ENCODE measurements at places on chromosomes 3 and 15.
A peak's percentile ranks its signal among the peaks of the same experiment; 100 is the strongest.

GRCh38 chr3:10519236-10519635 lies 13.8 kb upstream of the ATP2B2 start:
- DNase-seq = no peak

- no peak for DNase-seq
Observed at GRCh38 chr3:120615847-120616609, 19.9 kb downstream of the NDUFB4 start.

GRCh38 chr15:48283396-48284145 lies 47.7 kb upstream of the DUT start:
- no peak for DNase-seq

- no peak for DNase-seq
Observed at GRCh38 chr3:105351821-105352220, 14.9 kb upstream of the ALCAM start.

DNA sequence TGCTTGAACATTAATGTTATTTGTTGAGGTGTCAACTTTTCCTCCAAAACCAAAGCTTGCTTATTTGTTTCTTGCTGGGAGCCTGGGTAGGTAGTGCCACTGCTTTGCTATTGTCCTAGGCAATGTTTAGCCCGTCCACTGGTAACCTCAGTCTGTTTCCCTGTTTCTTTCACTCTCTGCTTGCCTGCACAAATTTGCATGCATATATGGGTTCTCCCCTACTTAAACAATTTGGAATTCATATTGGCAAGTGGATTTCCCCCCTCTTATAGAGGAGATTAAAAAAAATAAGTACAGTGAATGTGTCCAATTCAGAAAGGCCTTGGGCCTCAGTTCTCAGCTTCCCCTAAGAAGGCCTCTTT lies 45.0 kb upstream of the BOC start:
- DNase-seq = no peak

DNA sequence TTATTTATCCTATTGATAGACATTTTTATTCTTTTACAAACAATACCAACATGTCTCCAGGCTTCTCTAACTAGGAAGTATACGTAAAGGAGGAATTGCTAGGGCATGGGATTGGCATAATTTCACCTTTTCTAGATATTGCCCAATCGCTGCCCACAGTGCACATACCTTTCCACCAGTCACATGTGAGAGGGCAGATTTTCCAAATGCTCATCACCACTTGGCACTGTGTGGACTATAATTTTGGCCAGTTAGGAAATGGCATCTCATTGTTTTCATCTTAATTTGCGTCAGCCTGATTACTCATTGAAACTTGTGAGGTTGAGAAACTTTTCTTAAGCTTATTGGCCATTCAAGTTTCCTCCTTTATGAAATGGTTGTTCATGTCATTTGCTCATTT lies 57.4 kb upstream of the POLR2M start:
- no peak for DNase-seq

DNA sequence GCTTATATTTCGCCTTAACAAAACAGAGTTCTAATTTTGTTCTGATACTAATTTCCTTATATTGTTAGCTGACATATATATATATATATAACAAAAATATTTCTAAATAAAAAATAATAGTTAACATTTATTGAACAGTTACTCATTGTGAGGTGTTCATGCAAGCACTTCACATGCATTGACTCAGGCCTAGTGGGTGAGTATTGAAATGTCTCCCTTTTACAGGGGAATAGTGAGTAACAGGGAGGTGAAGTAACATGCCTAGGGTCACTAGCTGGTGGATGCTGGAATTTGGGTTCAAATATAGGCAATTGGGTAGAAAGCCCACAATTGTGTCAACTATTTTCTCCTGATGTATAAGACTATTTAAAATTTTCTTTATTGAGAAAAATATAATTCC lies 102.6 kb upstream of the ZPLD1 start:
- DNase-seq = no peak

DNA sequence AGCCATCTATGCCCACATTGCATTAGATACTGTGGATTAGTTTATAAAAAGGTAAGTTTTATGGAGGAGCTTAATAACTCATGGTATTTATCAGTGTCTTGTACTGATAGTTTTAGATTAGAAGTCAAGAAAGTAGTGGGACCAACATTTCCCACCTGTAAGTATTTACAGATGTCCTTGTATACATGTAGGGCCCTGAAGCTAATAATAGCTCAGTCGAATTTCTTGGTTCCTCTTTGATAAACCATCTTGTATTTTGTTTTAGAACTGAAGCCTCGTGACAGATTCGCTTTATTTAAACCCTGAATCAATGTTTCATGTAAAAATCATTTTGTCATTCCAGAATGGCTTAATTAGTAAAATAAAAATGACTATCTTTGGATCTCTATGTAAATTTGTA lies 73.4 kb downstream of the CRYBG3 start:
- no peak for DNase-seq

GRCh38 chr15:31925541-31925940 lies 104.8 kb upstream of the CHRNA7 start:
- DNase-seq = no peak

DNA sequence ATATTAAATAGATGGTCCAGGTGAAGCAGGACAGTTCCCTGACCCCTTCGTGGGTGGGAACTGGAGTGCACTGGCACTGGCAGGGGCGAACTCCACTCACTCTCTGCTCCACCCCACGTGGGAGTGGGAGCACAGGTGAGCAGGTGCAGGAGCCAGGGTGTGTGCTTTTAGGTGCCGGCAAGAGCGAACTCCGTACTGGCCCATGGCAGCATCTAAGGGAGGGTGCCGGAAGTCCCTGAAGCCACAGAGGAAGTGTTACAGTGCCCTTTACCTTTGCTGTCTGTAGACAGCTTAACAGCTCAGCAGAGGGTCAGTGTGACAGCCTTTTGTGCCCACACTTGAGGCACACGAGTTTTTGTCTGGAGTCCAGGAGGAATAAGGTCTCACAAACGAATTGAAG lies 26.7 kb upstream of the PIAS1 start:
- no peak for DNase-seq

- no peak for DNase-seq
Observed at GRCh38 chr3:45618081-45618509, 23.5 kb downstream of the LIMD1 start.

DNA sequence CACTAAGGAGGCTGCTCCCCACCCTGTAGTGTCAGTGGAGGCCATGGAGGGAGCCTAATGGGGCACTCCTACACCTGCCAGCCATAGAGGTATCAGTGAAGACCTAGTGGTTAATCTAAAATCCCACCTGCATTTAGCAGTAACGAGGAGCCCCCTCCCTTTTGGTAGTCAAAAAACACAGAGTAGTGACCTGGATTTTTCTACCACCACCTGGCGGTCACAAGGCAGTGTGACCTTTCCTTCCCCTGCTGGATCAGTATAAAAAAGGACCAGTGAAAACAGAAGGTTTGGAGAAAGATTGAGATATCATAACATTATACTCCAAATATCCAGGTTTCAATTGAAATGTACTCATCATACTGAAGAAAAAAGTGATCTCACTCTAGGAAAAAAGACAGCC lies 241.2 kb downstream of the PYDC2 start:
- DNase-seq = no peak

GRCh38 chr3:77247061-77247460 lies 207.2 kb downstream of the ROBO2 start:
- DNase-seq = no peak

DNA sequence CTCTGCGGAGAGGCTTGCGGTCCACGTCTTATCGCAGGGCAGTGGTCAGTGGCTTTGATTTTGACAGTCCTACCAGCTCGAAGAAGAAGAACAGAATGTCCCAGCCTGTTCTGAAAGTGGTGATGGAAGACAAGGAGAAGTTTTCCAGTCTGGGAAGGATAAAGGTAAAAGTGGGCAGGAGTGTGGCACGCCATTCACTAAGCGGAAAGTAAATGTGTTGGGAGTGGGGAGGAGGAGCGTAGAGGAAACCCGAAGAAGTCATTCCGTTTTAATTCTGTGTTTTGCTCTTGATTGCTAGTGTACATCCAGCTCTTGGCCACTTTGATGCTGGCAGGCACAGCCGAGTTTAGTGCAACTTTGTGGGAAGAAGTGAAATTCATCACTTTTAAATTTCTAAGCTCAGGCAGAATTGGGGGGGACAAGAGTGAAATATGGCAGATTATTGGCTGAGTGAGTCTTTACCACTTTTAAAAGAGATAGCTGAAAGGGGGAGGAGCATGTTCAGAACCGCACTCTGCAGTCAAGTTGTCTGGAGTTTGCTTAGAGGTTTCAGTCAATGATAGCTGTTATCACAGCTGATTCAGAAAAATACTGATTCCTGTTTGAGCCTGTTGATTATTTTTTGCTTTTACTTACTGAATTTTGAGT lies 1.8 kb downstream of the ARHGEF26 start:
- no peak for DNase-seq

GRCh38 chr3:195207056-195207455 lies 63.9 kb downstream of the XXYLT1 start:
- DNase-seq = no peak

DNA sequence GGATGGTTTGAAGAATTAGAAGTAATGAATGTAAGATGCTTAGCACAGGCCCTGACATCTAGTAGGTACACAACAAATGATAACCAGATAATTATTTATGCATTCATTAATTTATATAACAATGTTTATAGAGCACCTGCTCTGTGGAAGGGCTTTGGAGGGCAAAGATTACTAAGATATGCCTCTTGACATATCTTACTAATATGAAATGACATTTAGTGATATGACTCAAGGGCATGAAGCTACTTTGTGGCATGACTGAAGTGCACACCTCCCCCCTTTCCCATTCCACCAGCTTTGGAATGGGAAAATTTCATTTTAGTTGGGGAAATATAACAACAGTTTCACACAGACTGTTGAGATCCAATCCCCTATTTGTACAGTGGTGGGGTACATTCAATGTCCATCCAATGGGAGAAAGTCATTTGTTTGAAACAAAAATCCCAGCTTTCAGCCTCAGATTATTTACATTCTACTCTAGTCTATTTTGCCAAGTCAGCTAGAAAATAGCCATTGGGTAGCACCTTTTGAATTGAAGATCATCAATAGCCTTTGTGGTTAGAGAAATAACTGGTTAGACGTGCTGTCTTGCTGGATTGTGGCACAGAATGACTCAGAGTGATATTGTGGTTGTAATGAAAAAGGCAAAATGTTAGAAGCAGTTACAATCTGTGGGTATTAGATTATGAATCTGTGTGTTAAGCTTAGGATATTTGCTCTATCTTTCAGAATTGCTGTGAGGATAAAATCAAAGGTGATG lies 72.9 kb downstream of the MOBP start:
- no peak for DNase-seq

DNA sequence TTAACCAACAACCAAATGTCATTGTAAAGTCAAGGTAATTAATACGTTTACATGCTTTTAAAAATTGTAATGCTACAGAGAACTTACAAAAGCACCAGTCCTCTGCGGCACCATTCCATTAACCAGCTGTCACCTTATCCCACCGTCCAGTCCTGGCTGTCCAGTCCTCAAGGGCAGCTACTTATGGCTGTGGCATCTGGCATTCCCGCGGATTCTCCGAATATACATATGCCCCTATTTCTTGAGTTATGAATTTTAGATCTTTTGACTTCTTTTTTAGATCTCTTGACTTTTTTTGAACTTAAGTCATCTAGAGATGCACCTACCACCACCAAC lies 382 bp upstream of the POMGNT2 start:
- DNase-seq = no peak

DNA sequence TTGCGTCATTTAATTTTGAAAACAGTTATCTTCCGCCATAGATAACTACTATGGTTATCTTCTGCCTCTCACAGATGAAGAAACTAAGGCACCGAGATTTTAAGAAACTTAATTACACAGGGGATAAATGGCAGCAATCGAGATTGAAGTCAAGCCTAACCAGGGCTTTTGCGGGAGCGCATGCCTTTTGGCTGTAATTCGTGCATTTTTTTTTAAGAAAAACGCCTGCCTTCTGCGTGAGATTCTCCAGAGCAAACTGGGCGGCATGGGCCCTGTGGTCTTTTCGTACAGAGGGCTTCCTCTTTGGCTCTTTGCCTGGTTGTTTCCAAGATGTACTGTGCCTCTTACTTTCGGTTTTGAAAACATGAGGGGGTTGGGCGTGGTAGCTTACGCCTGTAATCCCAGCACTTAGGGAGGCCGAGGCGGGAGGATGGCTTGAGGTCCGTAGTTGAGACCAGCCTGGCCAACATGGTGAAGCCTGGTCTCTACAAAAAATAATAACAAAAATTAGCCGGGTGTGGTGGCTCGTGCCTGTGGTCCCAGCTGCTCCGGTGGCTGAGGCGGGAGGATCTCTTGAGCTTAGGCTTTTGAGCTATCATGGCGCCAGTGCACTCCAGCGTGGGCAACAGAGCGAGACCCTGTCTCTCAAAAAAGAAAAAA lies 1.2 kb downstream of the B2M start:
- peak; percentile 83 for DNase-seq

GRCh38 chr3:22937536-22937935 lies 265.6 kb upstream of the UBE2E2 start:
- no peak for DNase-seq

DNA sequence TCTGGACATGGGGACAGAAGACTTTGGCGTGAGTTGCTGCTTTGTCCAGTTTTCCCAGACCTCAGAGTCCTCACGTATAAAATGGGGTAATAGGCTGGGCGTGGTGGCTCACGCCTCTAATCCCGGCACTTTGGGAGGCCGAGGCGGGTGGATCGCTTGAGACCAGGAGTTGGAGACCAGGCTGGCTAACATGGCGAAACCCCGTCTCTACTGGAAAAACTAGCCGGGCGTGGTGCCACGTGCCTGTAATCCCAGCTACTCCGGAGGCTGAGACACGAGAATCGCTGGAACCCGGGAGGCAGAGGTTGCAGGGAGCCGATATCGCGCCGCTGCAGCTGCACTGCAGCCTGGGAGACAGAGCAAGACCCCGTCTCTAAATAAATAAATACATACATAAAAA lies 22.7 kb upstream of the IGF1R start:
- DNase-seq = no peak

DNA sequence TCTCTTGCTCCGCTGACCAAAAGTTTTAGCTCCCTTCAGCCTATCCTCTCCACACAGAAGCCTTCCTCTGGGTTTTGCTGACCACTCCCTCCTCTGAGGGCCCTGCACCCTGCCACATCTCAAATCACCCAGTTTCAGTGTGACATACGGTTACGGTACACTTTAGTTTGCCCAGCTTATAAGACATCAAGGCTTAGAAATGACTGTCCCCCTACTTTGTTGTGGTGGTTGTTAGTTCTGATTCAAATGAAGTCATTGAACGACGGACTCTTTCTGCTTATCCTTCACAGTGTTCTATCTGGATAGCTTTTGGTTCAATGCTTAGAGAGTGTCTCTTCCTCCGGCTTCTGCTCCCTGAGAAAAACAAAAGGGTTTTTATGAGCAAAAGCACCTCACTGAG lies 68.0 kb upstream of the NDUFB4 start:
- DNase-seq = no peak

- no peak for DNase-seq
Observed at GRCh38 chr3:152977366-152977765, 142.4 kb downstream of the P2RY1 start.

GRCh38 chr3:177563792-177564191 lies 366.5 kb upstream of the TBL1XR1 start:
- no peak for DNase-seq

DNA sequence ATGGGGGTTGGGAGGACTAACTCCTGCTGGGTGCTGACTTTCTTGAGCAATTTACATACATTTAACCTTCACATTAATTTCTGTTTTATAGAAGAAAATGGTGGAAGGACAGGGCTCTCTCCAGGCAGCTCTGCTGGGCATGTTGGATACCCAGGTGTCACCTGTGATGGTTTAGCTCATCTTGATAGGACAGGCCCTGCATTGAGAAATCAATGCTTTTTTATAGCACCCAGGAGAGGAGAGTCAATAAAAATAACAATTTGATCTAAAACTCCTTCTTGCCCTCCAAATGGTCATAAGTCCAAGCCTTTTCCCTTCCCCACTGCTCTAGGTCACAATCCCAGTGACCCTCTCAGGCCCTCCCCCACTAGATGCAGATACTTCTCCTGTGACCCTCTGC lies 48.3 kb upstream of the RBP1 start:
- no peak for DNase-seq

Data from activated CD8-positive, alpha-beta T cell treated with anti-CD3 and anti-CD28 coated beads, Interleukin-2, amount 10 ng/mL, durations not matched to agents 7 days and 5 days (primary cell).